ENCODE measurements at places on chromosomes 5 and 9. TPM values are rescaled to one million over a fixed set of nuclear protein-coding genes. Genes with fewer than 3 reads are reported as not detected.

- DNase-seq: no peak
These were observed 8.1 kb downstream of the SPDL1 start for GRCh38 chr5:169591636-169592035.

The SPATA31D4 gene
- total RNA-seq: not detected

- no peak for DNase-seq
These were observed 201.6 kb upstream of the IRX1 start for GRCh38 chr5:3393920-3394597.

DNA sequence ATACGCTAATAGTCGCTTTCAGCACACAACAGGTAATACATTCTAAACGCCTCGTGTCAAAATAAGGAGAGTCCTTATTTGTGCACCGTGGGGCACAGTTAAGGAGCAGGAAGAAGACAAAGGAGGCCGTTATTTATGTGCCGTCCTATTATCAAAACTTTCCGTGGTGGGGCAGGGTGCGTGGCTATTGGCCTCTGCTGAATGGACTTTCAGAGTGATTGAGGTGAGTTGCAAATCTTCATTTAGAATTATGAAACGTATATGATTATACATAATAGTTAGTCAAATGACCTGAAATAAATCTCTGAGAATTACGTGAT lies 833 bp downstream of the C5orf24 start:
- DNase-seq: no peak

GRCh38 chr5:530001-530955 lies 6.0 kb upstream of the SLC9A3 start:
- peak; percentile 38 for DNase-seq

DNA sequence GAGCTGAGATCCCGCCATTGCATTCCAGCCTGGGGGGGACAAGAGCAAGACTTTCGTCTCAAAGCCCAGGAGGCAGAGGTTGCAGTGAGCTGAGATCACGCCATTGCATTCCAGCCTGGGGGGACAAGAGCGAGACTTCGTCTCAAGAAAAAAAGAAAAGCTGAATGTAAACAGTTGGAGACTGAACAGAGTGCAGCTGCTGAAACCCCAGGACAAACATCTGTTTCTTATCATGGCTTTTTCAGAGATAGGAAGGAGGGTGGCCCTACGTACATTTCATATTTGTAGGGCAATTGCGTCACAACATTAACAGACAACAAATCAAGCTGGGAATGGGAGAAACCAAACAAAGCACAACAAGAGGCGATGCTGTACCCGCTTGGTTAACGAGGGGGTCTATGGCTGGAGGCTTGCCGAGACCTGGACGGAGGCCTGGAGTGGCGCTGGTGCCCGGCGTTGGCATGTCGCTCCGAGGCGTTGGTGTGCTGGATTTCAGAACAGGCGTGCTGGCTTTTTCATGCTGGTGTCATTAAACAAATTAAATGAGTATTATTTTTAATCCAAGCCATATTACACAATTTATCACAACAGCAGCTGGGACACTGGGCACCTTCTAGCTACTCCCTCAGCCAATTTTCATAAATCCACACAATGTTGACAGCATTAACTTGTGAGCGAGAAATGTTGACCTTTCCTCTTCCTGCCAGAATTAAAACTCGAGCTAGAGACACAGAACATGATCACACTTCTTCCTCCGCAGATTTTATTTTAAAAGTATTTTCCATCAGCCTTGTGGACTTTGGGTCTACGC lies 76.1 kb downstream of the TLE1 start:
- no peak for DNase-seq

GRCh38 chr5:179152144-179152895 lies 92.1 kb downstream of the ZNF354C start:
- no peak for DNase-seq

DNA sequence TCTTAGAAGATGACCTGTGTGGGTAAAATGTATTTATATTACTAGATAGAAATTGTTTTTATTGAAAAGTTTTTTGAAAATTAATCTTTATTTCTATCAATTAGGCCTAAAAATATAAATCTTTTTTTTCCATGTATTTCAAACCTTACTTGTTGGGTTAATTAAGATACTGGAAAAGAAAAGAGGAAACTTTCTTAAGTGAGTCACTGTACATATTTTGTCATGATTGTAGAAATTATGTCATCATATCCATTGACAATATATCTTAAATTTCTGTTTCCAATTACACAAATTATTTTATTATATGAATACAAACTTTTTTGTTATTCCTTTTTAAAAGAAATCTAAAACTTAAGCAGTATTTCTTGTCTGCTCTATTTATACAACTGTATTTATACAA lies 53.1 kb downstream of the RETREG1 start:
- DNase-seq: no peak

The LCN2 gene
- 6.7 TPM for total RNA-seq

The MVB12B gene
- 9.8 TPM for total RNA-seq

DNA sequence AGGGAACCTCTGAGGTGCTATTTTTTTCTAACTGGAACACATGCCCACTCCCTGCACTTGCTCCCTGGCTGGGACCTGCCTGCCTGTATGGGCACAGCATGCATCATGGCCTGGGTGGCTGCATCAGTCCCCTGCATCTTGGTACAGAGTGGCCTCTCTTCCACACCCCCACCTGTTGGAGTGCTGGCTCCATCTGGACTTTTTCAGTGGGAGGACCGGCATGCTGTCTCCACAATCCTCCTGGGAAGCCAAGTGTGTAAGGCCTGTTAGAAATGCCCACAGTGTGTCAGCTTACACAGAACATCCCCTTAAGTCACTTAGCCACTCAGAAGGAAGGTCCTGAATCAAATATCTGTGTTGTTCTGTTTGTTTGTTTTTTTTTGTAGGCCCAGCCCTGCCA lies 102.9 kb downstream of the MARCHF3 start:
- no peak for DNase-seq

DNA sequence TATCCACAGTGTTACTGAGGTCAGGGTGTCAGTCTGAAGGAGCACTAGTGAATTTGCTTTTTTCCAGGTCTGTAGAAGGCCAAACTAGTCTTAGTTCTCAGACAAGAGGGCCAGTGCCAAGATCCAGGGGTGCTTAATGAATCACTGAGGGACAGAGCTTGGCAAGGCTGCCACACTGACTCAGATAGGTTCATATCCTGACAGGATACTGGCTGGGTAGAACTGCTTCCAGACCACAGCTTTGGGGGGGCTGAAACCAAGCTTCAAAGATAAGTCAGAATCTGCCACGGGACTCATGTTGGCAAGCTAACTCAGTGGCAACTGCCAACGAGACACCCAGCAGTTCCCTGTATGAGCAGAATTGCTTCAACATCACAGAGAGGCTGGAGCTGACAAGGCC lies 1125.4 kb downstream of the EFNA5 start:
- no peak for DNase-seq

DNA sequence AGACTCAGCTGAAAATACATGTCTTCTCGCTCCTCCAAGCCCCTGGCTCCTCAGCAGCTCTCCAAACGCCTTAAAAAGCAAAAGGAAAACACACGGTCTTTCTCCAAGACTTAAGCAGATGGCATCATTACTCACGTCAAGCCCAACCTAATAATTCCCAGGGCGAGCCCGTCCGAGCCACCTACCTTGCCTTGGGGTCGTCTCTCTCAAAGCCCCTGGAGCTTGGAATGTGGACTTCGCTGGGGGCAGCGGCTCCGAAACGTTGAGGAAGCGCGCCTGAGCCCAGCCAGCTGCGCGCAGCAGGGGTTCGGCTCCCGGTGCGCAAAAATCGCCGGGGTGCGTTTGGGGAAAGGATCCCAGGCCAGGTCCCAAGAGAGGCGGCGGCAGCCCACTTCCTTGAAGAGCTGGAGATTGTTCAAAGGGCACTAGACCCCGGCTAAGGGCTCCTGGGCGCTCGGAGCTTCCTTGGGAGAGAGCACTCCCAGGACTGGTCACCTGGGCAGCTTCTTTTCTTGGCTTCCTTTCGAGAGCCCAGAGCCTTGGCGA lies 395 bp downstream of the DRD1 start:
- DNase-seq: no peak

DNA sequence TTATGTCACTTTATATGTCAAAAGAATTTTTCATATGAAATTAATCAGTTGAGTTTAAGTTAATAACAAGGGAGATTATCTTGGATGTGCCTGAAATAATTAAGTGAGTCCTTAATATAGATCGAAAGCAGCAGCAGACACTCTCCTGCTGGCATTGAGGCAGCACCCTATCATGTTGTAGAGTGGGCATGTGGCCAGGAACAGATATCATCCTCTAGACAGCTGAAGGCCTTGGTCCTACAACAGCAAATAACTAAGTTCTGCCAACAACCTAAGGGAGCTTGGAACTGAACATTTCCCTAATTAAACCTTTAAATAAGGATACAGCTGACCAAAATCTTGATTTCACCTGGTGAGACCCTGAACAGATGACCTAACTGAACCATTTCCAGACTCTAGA lies 25.8 kb upstream of the UGT3A1 start:
- no peak for DNase-seq

DNA sequence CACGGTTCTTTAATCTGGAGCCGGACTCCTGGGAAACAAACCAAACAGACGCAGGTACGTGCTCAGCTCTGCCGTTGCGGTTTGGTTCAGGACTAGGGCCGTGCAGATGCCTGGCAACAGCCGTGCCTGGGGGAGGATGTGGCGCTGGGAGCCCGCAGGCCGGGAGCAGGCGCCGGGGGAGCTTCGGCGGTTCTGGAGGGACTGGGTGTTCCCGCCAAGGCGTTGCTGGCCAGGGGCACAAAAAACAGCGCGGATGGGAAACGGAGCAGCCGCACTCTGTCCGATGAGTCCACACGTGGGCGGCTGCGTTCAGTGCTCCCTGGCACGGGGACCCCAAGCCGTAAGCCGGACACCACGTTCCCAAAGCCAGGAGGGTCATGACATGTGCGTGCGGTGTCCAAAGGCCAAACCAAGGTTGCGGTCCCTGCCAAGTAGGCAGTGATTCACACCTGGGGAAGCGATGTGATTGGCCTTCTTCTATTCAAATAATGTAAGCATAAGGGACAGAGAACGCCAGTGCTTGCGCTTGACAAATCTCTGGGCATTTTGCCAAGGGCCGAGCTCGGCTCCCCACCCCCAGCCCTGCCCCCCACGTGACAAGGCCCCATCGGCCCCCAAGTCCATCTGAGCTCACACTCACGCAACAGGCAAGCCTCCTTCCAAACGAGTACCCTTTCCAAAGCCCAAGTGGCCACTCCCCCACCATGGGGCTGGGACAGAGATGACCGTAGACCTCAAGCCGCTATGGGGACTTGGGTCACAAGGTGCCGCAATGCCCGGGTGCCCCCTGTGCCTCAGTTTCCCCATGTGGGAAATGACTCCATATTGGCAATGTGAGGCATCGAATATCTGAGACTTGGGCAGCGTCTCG lies 49.7 kb upstream of the NKD2 start:
- peak; percentile 74 for DNase-seq

The TICAM2 gene
- total RNA-seq: 0.31 TPM

DNA sequence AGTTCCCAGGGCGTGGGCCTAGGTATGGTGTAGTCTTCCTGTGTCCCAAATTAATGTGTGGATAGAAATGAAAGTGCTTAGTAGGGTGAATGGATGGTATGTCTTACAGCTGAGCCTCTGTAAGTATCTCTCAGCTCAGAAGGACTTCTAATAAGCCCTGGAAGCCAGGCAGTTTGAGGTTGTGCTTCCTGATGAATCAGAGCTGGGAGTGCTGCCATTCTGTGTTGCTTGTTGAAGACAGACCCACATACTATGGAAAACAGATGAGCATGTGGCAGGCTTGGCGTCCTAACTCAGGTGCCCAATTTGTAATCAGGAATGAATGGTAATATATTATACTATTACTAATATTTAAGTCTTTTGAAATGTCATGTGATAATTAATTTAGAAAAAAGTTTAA lies 69.8 kb downstream of the CMYA5 start:
- peak; percentile 41 for DNase-seq

The CCDC183 gene
- 1.0 TPM for total RNA-seq

DNA sequence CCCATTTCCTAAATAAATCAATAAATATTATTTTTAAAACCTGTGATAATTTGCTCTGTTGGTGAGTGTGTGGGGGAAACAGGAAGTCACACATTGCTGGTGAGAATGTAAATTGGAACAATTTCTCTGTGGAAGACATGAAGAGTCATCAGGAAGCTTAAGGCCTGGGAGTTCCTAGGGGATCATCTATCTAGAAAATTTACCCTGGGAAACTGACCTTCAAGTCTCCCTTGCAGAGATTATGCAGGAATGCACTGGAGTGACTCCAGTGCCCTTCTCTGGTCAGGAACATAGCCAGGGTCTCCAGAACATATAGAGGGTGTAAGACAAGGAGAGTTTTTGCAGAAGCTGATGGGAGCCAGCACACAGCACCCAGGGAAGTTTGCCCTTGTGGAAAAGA lies 13.0 kb upstream of the GCNT1 start:
- DNase-seq: no peak

- DNase-seq: no peak
These were observed 12.6 kb downstream of the IRX2 start for GRCh38 chr5:2738700-2739359.

The CAMSAP1 gene
- total RNA-seq: 12.2 TPM

DNA sequence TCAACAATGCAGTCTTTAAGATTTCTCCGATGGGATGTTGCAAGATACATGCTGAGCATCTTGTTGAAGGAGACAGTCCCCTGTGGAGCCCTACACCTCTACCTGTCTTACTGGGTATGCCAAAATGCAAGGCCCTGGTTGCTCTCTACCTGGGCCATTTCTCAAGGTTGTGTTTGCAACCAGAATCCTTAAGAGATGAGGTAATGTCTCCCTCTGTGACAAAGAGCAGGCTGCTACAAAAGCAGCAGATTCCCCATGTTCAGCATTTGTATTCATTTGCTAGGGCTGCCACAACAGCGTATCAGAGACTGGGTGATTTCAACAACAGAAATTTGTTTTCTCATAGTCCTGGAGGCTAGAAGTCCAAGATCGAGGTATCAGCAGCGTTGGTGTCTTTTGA lies 138.4 kb upstream of the RPS23 start:
- DNase-seq: no peak

GRCh38 chr5:124956471-124957029 lies 210.1 kb upstream of the ZNF608 start:
- DNase-seq: no peak

The PPP2R2B gene
- 0.15 TPM for total RNA-seq

The BAAT gene
- 648 TPM for total RNA-seq

GRCh38 chr5:134526483-134527155 lies 1.1 kb downstream of the JADE2 start:
- peak; percentile 84 for DNase-seq

GRCh38 chr9:33265211-33265865 lies 489 bp downstream of the CHMP5 start:
- DNase-seq: no peak

GRCh38 chr5:174101195-174101730 lies 55.8 kb downstream of the NSG2 start:
- DNase-seq: no peak

GRCh38 chr5:35312267-35312666 lies 82.0 kb upstream of the PRLR start:
- no peak for DNase-seq

DNA sequence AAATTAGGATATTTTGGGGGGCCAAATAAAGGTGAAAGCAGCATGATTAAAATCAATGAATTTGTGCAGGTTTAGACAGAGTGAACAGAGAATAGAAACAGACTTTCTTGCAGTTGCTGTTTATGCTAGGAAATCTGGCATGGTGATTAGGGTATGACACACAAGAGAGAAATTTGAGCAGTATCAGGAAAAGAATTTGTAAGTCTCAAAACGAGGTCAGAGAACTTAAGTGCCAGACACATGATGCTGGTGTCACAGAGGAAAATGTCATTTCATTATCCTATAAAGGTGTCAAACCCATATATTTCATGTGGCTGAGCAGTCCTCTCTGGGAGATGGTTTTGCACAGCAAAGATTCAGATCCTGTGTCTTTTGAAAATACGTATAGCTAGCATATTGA lies 15.7 kb downstream of the LVRN start:
- DNase-seq: no peak
